Substantia nigra (tissue), 51 donors: ENCODE measurements at places on chromosomes 11 and 22.
A peak's percentile ranks its signal among the peaks of the same experiment; 100 is the strongest.

GRCh38 chr22:27829620-27830019 lies 28.1 kb upstream of the MN1 start:
- DNase-seq: no peak

GRCh38 chr11:81874635-81875034 lies 859.0 kb downstream of the FAM181B start:
- DNase-seq: no peak

GRCh38 chr11:120867024-120867423 lies 156.9 kb upstream of the TBCEL start:
- DNase-seq: no peak

- DNase-seq: peak; percentile 8
These were observed 46.4 kb downstream of the RTN4R start for GRCh38 chr22:20221421-20222340.

- DNase-seq: no peak
These were observed 800 bp downstream of the KCTD21 start for GRCh38 chr11:78187366-78188285.

DNA sequence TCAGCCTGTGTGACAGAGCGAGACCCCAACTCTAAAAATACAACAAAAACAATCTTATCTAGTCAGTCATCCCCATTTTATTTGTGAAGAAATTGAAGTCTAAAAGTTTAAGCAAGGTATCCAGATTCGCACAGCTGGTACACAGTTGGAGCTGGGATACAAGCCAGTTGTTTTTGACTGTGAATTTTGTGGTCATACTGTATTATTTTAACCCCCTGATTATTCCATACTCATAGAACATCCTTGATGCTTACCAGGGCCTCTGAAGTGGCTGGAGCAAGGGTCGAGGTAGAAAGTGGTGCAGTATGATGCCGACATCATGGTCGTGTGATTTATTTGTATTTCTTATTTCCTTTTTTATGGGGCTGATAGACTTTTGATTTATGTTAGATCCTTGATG lies 50.0 kb downstream of the BID start:
- DNase-seq: no peak

DNA sequence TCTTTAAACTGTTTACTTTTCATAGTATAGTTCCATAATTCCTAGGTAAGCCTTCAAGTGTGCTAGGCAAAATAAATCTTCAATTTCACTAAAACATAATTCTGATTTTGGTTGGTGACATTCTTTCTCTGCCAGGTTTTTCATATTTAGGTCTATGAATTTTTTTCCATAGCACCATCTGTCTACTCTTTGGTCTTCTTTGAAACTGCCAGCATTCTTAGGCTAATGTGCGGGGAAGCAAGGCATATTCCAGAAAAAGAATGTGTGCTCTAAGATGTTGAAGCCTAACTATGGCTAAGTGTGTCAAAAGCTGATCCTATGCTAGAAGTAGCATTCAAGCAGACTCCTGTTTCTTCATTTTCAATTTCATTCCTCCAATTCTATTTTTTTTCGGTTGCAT lies 213.9 kb upstream of the C11orf87 start:
- no peak for DNase-seq

DNA sequence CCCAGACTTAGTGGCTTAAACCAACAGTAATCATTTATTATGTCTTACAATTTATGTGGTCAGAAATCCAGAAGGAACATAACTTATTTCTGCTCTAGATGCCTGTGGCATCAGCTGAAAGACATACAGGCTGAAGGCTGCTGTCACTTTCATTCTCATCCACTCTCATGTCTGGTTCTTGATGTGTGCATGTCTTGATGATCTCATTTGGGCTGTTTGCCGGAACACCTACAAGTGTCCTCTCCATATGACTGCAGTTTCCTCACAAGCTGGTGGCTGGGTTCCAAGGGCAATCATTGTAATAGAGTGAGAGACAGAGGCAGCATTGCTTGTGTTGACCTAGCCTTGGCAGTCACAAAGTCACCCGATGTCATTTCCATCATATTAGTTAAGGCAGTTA lies 1375.9 kb upstream of the RAG2 start:
- no peak for DNase-seq

- no peak for DNase-seq
These were observed 4.8 kb upstream of the FBXO7 start for GRCh38 chr22:32469799-32470212.
